Fibroblast of pulmonary artery (primary cell): ENCODE measurements at places on chromosomes 11 and 22.

DNA sequence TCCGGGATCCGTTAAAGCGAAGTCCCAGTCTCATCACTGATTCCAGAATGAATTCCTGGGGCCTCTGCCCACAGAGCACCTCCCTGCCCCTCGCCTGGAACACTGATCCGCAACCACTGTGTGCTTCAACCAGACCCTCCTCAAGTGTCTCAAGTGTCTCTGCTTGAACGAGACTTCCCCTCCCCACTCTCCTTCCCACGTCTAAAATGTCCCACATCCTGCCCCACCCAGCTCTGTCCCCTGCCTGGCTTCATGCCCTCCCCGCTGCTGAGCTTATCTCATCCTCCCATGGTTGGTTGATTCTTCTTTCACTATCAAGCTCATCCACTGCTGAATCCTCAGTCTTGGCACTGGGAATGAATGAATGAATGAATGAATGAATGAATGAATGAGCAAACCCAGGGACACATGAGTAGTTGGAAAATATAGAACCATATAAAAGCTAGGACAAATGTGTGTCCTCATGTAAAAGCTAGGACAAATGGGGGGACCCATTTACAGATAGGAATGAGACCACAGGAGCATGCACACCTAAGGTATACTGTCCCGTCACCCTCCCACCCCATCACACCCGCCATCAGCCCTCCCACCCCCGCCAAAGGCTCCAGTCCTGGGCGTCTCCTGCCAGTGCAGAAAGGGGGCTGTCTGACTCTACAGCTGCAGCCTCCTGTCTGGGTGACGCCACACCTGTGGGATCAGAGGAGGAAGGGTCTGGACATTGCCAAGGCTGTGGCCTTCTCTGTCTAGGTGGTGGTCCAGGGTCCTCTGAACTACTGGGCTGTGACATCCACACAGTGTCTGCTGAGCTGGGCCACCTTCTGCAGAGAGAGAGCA, 71.4 kb upstream of the LINC01488 start:
- DNase-seq: no peak

- DNase-seq: no peak
Observed at GRCh38 chr11:95682552-95682951, 107.0 kb downstream of the FAM76B start.

DNA sequence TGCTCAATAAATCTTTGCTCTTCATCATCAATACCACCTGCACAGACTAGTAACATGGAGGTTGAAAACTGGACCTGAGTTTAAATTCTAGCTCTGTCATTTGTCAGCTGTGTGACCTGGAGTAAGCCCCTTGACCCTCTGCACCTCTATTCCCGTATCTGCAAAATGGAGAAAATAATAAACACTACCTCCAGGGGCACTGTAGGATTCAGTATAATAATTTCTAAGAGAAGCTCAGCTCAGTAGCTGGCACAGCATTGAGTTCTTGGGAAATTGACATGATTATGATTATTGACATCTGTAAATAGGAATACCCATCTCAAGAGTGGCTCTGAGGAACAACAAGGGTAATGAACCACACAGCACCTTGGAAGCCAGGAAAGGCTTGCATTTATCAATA, 78.4 kb downstream of the MN1 start:
- no peak for DNase-seq

- no peak for DNase-seq
Observed at GRCh38 chr22:20391222-20391621, 2.7 kb upstream of the ZNF74 start.

DNA sequence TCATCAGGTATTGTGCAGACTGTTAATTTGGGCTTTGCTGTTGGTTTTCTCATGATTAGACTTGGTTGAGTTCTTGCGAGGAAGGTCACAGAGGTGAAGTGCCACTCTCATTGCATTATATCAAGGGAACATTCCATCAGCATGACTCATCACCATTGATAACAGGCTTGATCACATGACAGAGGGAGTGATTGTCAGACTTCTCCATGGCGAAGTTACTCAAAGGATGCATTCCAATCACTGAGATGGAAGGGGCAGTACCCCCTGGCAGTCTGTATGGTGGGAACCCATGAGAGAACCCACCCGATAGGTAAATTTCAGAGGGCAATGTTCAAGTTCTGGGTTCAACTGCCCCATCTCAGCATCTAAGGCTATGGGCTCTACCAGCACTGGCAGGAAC, 19.4 kb upstream of the P2RY2 start:
- DNase-seq: peak; percentile 30

DNA sequence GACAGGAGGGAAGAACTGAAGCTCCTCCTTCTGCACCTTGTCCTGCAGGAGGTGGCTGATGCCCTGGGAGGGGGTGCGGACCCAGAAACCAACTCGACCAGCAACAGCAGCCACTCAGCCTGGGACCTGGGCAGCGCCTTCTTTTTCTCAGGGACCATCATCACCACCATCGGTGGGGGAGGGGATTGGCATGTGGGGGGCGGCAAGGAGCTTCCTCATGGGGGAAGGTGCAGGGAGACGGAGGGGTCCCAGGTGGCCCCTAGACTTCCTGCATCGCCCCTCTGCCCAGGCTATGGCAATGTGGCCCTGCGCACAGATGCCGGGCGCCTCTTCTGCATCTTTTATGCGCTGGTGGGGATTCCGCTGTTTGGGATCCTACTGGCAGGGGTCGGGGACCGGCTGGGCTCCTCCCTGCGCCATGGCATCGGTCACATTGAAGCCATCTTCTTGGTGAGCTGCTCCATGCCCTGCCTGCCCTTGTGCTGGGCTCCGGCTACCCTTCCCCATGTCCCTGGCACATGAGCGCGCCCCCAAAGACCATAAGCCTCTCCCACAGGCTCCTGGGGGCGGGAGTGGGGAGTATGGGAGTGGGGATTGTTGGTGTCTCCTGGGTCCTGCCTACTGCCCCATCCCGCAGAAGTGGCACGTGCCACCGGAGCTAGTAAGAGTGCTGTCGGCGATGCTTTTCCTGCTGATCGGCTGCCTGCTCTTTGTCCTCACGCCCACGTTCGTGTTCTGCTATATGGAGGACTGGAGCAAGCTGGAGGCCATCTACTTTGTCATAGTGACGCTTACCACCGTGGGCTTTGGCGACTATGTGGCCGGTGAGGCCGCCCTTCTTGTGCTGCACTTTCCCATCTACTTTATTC, 3.1 kb upstream of the CATSPERZ start:
- DNase-seq: no peak
